CD8-positive, alpha-beta T cell (primary cell): ENCODE measurements at places on chromosomes 2 and 18.

DNA sequence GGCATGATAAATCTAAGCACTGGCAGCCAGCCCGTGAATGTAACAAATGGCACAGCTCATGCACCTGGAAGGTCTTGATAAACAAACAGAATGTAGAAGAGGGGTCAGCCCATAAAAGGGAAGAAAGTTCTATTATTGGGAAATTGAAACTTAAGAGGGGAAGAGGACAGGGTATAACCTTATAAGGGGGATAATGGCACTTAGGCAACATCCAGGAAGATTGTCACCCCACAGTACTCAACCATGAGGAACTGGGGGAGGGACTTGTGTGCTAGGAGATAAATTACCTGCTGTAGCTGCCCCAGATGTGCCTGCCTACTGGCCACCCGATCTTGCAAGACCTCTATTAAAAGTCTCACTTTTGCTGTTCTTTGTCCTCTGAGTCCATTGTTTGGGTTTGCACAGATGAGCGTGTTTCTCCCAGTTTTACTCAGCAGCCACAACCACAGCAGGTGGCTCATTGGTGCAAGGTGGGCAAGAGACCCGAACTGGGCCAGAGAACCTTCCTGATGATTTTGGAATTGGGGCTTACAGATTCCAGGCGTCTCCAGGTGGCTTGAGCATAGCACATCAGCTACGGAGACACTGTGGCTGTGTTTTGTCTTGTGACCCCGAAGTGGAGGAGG lies 79.0 kb upstream of the TAF1B start:
- DNase-seq, result no peak

GRCh38 chr18:56726906-56727305 lies 75.7 kb downstream of the WDR7 start:
- DNase-seq, result no peak

DNA sequence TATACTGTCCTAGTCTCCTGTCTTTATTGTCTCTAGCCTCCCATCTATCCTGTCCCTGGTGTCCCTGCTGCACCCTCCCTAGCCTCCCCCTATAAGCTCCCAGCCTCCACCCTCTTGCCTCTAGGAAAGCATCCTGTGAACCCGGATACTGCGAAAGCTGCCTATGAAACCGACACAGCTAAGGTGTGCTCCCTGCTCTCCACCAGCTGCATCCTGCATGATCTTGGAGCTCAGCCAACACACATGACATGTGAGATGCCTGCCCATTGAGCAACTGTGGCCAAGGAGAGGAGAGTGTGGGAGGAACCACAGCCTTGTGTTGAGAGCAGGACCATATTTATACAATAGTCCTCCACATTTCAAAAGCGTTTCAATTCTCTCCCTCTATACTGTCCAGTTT lies 187.1 kb downstream of the ZBTB7C start:
- DNase-seq, result no peak

DNA sequence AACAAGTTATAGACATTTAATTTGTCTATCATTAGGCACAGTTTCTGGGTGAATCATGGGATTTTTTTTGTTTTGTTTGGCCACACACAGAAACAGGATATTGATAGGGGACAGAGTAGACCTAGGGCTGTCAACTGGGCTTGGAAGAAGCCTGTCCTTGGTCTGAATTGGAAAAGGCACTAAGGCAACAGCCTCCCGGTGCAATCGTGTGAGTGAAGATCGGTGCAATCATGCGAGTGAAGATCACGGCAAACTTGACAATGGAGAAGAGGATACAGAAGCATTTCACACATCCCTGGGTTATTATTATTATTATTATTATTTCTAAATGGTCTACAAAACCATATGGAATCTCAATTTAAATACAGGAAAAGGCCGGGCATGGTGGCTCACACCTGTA lies 94.5 kb downstream of the ACKR3 start:
- DNase-seq, result no peak

GRCh38 chr2:97737421-97738178 lies 24.2 kb downstream of the ZAP70 start:
- no peak for DNase-seq

- DNase-seq, result no peak
These were observed 163.8 kb upstream of the MEX3C start for GRCh38 chr18:51361130-51361860.

GRCh38 chr18:63908858-63909257 lies 1.1 kb downstream of the SERPINB10 start:
- DNase-seq, result no peak

DNA sequence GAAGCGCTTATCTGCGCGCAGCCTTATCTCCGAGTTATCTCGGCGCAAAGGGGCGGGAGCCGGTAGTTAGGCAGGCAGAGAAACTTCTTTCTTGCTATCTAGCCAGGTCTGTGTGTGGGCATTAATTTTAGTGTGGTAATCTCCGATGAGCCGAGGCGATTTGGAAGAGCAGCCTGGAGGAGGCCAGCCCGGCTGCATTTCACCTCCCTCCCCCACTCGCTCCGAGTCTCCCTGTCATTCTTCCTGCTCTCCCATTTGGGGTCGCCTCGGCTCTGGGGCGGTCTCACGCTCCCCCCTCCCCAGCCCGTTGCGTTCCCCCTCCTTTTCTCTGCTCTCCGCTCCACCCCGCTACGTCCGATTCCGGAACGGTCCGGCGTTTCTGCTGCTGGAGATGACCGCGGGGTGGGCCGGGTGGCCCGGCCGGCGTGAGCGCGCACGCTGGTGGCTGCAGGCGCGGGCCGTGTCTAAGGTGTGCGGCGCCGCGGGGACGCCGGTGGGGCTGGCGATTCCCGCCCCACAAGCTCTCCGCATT lies 566 bp downstream of the GATA6 start:
- DNase-seq, result no peak

- DNase-seq, result no peak
These were observed 13.6 kb downstream of the UPP2 start for GRCh38 chr2:158115202-158115767.

GRCh38 chr2:150023044-150023443 lies 435.5 kb upstream of the MMADHC start:
- DNase-seq, result no peak

- DNase-seq, result peak; percentile 15
These were observed 65.6 kb downstream of the NOL4 start for GRCh38 chr18:34158881-34159690.

DNA sequence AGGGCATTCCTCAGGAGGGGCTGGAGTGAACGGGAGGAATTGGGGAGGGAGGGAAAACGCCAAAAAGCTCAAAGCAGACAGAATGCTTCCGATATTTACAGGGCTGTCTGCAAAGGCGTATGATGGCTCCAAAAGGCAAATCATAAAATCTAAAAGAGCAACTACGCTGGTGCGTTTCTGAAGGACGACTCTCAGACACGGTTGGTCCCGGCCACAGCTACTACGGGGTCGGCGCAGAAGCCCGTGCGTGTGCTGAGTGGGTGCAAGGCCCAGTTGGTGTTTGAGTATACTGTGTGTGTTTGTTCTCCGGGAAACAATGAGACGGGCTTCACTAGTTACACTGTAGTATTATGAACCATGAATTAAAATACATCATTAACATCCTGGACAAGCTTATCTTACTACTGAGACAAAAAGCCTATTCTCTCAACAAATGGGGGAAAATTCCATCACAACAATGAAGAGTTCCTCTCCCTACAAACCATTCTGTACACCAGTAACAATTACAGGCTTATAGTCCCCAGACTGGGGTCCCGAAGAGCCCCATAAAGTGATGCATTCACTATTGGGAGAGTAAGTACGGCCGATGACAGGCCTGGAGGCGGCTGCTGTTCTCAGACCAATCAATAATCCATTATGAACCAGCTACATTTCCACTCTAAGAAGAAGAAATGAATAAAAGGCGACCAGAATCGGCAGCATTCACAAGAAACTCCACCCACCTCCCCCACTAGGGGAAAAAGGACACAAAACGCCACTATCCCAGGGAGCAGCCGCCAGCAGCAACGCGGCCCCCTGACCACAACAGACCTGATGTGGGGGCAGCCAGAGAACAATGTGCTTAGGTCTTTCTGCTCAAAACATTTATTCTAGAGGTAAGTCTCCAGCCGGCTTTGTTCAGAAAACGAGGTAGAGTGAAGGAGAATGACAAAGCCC lies 43.4 kb downstream of the ZNF516 start:
- no peak for DNase-seq

DNA sequence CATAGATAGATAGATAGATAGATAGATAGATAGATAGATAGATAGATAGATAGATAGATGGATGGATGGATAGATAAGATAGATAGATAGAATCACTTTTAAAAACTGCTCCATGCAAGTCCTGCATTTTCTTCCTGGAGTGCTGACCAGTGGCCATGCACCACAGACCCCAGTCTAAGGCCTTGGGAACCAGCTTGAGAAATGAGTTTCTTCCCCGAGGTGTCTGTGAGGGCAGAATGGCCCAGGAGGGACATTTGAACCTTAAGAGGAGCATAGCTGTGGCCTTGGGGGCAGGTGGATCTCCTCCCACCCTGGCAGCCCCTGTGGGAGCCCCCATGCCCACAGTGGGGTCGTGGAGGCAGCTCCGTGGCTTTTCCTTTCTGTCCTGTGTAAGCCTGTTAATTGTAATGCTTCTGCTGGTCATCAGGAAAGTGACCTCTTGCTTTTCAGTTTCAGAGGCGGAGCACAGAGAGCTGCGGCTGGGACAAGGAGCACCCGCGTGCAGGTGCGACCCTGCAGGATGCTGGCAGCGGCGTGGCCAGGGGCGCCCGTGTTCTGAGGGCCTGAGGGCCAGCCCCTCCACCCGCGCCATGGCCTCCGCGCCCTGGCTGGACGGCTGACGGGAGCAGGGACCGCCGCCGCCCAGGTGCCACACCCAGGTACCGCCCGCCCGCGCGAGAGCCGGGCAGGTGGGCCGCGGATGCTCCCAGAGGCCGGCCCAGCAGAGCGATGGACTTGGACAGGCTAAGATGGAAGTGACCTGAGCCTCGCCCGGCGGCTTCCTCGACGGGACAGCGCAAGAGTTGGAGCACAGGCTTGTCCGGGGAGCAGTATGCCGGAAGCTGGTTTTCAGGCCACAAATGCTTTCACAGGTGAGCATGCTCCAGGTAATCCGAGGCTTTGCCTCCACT lies 168.6 kb downstream of the LDLRAD4 start:
- DNase-seq, result no peak

- DNase-seq, result no peak
These were observed 58.2 kb downstream of the HS6ST1 start for GRCh38 chr2:128260239-128261138.

- no peak for DNase-seq
These were observed 60.2 kb downstream of the CDCA7 start for GRCh38 chr2:173414823-173415322.

DNA sequence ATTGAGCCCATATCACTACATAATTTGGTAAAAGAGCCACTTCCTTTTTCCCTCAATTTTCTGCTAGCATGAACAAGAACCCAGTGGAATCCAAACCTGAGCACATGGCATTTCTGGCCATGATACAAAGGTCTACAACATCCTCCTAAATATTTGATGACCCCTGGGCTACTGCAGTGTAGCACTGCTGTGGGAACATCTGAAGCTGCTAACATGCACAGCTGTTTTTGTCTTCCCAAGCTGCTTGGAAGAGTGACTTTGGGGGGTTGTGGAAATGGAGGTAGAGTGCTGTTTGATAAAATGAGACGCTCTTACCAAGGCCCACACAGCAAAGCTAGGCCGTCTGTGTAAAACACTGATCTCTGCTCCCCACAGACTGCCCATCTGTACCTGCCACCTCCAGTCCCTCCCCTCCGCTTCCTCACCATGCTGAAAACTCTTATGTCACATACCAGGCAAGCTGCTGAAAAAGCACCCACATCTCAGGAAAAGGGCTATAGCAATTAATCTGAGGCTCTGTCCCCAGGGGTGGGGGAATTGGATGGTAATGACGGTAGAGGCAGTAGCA lies 197.2 kb upstream of the HNRNPA3 start:
- no peak for DNase-seq

- no peak for DNase-seq
These were observed 280.1 kb downstream of the PTH2R start for GRCh38 chr2:208686665-208687064.

GRCh38 chr2:25738383-25739343 lies 65.3 kb upstream of the DTNB start:
- DNase-seq, result no peak

GRCh38 chr2:19250906-19251305 lies 107.5 kb downstream of the OSR1 start:
- no peak for DNase-seq

DNA sequence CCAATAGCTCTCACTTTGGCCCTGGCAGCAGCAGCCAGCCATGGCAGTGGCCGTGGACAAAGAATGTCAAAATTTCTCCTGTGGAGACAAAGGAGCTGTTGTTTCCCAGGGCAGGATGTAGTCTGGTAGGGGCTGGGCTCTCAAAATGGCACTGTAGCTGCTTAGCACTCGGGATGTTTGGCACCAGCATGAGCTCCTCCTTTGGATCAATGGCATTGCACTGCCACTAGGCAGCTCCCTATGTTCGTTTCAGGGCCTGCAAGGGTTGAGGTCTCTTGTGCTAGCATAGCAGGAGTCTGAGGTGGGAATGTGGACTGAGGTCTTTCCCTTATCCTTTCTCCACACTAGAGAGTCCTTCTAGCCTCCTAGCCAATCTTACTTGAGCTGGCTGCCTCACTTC lies 948.8 kb upstream of the FAM98A start:
- DNase-seq, result no peak

GRCh38 chr2:179692610-179693009 lies 168.8 kb downstream of the ZNF385B start:
- no peak for DNase-seq

DNA sequence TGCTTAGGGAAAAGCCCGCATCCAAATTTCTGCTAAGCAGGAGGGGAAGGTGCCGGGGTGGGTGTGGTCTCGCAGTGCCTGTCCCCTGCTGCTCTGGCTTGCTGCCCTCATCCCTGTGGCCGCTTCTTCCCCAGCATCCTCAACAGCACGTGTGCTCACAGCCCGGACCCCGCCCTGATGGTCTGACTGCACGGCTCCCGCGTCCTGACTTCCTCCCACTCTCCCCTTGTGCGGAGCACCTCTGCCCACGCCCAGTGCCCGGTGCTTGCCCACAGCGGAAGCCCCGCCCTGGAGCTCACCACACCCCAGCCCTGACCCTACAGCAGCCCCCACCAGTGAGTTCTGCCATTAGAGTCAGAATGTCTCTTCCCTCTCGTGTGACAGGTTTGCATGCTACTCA lies 277.9 kb downstream of the NDUFA10 start:
- DNase-seq, result no peak

GRCh38 chr2:43950383-43951008 lies 45.3 kb downstream of the LRPPRC start:
- no peak for DNase-seq

GRCh38 chr18:36917907-36918306 lies 89.0 kb downstream of the KIAA1328 start:
- no peak for DNase-seq

DNA sequence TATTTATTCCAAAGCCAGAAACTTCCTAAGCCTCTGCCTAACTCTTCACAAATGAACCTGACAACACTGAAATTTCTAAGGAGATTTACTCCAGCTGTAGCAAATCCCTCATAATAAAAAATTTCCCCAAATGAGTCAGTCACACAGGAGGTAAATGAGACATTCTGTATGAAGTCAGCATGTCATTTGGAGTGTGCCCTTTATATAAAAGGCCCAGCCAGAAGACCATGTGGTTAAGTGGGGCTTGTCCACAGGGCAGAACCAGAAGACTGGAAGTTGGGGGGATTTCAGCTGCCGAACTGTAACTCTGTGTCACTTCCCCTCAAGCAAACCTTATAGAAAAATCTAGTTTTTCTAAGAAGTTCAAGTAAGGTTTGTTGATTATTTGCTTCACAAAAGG lies 30.2 kb downstream of the NRP2 start:
- DNase-seq, result no peak
